ENCODE measurements at places on chromosomes 2 and 18.

GRCh38 chr2:40628556-40628955 lies 176.7 kb upstream of the SLC8A1 start:
- no peak overlapping the region for H3K4me3 ChIP-seq
- no peaks in the 10 kb centered on the region for H3K36me3 ChIP-seq
- H3K27me3 ChIP-seq = no peaks in the 10 kb centered on the region
- H3K4me1 ChIP-seq = peaks cover 6% of the 10 kb centered on the region

DNA sequence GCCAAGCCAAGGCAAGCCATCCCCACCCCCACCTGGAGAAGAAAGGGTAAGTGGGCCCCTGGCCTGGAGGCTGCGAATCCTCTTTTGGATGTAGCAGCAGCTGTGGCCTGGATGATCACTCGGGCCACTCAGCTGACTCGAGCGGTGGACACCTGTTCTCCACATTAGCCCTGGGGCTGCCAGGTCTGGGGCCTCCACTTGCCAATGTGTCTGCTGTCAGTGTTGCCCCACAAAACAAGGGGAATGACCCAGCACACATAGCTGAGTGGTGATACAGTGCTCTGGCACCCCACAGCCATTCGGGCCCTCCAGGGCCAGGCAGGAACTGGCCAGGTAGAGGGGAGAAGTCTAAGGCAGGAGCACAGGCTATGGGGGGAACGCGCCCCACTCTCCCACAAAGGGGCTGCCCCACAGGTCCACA lies 2.6 kb downstream of the STK25 start:
- peaks cover 15% of the 10 kb centered on the region for H3K4me1 ChIP-seq
- H3K4me3 ChIP-seq = no peak overlapping the region
- no peak overlapping the region for H3K27ac ChIP-seq
- no peaks in the 10 kb centered on the region for H3K36me3 ChIP-seq
- no peaks in the 10 kb centered on the region for H3K27me3 ChIP-seq

- no peak for DNase-seq
- no peak overlapping the region for H3K27ac ChIP-seq
- no peak overlapping the region for H3K4me3 ChIP-seq
Observed at GRCh38 chr18:56255381-56255780, 383.0 kb downstream of the TXNL1 start.

DNA sequence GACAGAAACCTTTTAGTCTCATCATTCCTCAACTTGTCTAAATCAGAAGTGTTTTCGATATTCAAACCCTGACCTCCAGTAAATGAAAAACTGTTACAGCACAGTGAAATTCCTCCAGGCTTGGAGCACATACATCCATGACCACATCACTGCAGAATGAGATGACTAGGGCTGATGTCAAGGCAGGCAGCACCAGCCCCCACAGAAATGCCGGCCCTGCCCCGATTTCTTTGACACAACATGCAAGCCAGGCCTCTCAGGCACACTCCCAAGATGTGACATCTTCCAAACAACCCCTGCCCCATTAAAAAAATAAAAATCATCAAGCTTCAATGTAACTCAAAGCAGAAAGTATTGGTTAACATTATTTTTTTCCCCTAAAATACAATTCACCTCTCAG lies 103.3 kb downstream of the CTAGE1 start:
- peak overlapping the region; percentile 94 for H3K27ac ChIP-seq
- H3K4me1 ChIP-seq = peaks cover 36% of the 10 kb centered on the region
- H3K36me3 ChIP-seq = no peaks in the 10 kb centered on the region
- peak overlapping the region; percentile 32 for H3K4me3 ChIP-seq
- H3K27me3 ChIP-seq = no peaks in the 10 kb centered on the region

DNA sequence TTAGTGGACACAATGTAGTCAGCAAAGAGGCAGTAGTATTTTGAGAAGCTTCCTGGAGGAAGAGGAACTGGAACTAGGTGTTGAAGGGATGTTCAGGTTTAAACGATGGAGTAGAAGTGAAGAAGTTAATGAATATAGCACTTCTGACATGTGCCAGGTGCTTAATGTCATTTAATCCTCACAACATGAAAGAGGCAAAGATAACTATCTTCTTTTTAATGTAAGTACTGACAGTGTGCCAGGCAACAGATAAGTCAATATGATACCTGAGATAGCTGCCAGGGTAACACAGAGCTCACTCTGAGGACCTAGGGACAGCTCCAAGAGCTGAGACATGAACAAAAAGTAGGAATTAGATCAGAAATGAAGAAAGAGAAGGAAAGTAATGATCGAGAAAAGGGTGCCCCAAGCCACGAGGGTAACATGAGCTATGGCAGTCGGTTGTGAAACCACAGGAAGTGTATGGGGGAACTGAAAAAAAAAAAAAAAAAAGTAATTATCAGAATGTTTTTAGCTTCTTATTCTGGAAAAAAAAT lies 140.7 kb downstream of the RNF144A start:
- no peak overlapping the region for H3K4me3 ChIP-seq
- H3K27ac ChIP-seq = no peak overlapping the region
- no peaks in the 10 kb centered on the region for H3K27me3 ChIP-seq
- H3K4me1 ChIP-seq = no peaks in the 10 kb centered on the region
- no peak for DNase-seq

DNA sequence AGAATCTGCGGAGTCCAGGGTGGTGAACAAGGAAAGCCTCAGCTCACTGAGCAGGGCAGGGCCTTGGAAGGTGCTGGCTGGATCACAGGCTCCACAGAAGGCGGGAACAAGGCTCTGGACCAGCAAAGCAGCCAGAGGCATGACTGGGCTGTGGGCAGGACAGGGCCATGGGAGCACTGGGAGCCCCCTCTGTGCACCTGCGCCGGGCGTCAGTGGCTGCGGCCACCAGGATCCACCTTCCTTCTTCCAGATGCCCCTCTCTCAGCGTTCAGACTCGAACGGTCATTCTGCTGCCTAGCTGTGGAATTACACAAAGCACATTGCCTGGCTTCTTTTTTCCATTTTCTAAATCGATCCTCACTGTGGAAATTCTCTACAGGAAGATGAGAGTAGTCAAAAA lies 621.2 kb downstream of the GALR1 start:
- DNase-seq = no peak
- H3K4me3 ChIP-seq = no peak overlapping the region
- no peaks in the 10 kb centered on the region for H3K4me1 ChIP-seq
- no peak overlapping the region for H3K27ac ChIP-seq

GRCh38 chr2:197297772-197298318 lies 12.7 kb downstream of the ANKRD44 start:
- H3K4me1 ChIP-seq = peaks cover 16% of the 10 kb centered on the region
- DNase-seq = no peak
- H3K36me3 ChIP-seq = no peaks in the 10 kb centered on the region
- H3K27me3 ChIP-seq = no peaks in the 10 kb centered on the region
- no peak overlapping the region for H3K4me3 ChIP-seq

GRCh38 chr2:171531291-171531690 lies 9.0 kb downstream of the CYBRD1 start:
- H3K27ac ChIP-seq = peak overlapping the region; percentile 89
- DNase-seq = peak; percentile 17
- H3K36me3 ChIP-seq = peaks cover 3% of the 10 kb centered on the region

DNA sequence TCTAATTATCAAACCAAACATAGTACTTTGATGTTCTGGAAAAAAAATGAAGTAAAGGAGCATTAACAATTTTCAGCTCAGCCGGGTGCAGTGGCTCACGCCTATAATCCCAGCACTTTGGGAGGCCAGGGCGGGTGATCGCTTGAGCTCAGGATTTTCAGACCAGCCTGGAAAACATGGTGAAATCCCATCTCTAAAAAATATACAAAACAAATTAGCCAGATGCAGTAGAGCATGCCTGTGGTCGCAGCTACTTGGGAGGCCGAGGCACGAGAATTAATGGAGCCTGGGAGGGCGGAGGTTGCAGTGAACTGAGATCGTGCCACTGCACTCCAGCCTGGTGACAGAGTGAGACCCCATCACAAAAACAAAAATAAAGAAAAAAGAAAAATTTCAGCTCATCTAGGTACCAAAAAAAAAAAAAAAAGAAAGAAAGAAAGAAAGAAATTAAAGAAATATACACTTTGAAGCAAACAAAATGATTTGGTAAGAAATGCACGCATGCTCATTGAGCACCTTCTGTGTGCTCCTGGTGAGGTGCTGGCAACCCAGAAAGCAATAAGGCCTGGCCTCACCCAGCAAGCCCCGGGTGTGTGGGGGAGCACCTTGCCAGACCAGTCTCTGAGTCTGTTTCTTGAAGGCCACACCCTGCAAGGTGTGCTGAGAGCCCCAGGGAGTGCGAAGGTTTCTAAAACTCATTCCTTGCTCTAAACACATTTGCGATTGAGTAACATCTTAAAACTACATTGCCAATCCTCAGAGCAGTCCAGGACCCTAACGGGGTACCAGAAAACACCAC lies 133.5 kb downstream of the TFCP2L1 start:
- no peaks in the 10 kb centered on the region for H3K4me1 ChIP-seq
- no peak overlapping the region for H3K27ac ChIP-seq
- DNase-seq = no peak

- no peaks in the 10 kb centered on the region for H3K36me3 ChIP-seq
- no peaks in the 10 kb centered on the region for H3K4me1 ChIP-seq
- H3K27me3 ChIP-seq = peaks cover 4% of the 10 kb centered on the region
- H3K4me3 ChIP-seq = no peak overlapping the region
Observed at GRCh38 chr2:118350621-118351020, 262.4 kb downstream of the INSIG2 start.

GRCh38 chr18:9008709-9009635 lies 93.5 kb upstream of the NDUFV2 start:
- no peaks in the 10 kb centered on the region for H3K27me3 ChIP-seq
- no peak overlapping the region for H3K4me3 ChIP-seq
- no peak for DNase-seq
- no peaks in the 10 kb centered on the region for H3K36me3 ChIP-seq

DNA sequence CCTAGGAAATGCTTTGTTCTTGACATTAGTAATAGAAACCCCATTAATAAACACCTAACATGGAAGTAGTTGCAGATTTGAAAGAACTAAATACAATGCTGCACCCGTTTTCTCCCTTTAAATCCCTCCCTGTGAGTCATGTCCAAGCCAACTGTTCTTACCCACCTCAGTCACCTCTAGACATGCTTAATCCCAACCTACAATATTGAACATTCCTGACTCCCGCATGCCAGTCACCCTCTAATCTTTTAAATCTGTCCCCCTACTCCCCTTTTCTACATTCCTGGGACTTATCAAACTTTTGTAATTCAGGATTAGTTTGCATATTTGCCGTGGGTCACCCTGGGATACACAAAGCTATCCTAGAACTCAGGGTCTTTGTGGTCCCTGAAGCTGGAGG lies 374.6 kb downstream of the IRS1 start:
- DNase-seq = no peak
- H3K36me3 ChIP-seq = no peaks in the 10 kb centered on the region
- no peaks in the 10 kb centered on the region for H3K27me3 ChIP-seq

DNA sequence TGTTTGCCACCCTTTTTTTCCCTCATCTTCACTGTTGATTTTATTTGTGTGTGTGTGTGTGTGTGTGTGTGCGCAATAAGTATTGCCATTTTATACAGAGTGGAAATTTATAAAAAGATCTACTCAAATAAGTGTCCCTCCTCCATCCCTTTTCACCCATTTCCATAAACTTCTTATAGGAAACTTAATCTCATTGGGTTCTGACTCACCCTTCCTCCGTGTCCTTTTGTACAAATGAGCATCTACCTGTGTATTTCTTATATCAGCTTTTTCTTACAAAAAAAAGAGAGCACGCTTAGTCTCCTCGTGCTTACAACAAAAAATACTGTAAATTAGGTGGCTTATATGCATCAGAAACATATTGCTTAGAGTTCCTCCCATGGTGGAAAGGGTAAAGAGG lies 711.2 kb upstream of the CDH7 start:
- H3K36me3 ChIP-seq = no peaks in the 10 kb centered on the region
- DNase-seq = no peak
- H3K27me3 ChIP-seq = no peaks in the 10 kb centered on the region
- H3K4me3 ChIP-seq = no peak overlapping the region

DNA sequence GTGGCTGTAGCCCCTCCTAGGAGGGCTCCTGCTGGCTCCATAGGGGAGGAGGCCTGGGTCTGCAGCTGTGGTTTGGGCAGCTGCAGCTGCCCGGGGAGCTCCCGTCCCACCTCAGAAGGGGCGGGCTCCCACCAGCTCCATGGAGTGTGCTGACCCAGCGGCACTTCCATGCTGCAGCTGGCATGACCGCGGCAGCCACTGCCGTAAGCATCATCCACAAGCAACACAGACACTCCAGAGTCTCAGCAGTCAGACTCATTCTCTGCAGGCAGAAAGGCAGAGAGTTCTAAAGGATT lies 660.1 kb upstream of the RAB6C start:
- no peak for DNase-seq
- no peak overlapping the region for H3K4me3 ChIP-seq
- H3K27me3 ChIP-seq = no peaks in the 10 kb centered on the region
- H3K4me1 ChIP-seq = no peaks in the 10 kb centered on the region
- H3K36me3 ChIP-seq = no peaks in the 10 kb centered on the region

- DNase-seq = no peak
- H3K4me3 ChIP-seq = no peak overlapping the region
- no peak overlapping the region for H3K27ac ChIP-seq
- no peaks in the 10 kb centered on the region for H3K36me3 ChIP-seq
- H3K27me3 ChIP-seq = peaks cover 15% of the 10 kb centered on the region
Observed at GRCh38 chr18:58116818-58117217, 72.8 kb downstream of the NEDD4L start.

GRCh38 chr2:178827739-178828485 lies 20.7 kb upstream of the TTN start:
- no peak for DNase-seq
- peaks cover 16% of the 10 kb centered on the region for H3K4me1 ChIP-seq
- peak overlapping the region; percentile 10 for H3K27ac ChIP-seq
- no peaks in the 10 kb centered on the region for H3K27me3 ChIP-seq

GRCh38 chr2:71587509-71588073 lies 134.2 kb downstream of the DYSF start:
- no peaks in the 10 kb centered on the region for H3K36me3 ChIP-seq
- peaks cover 6% of the 10 kb centered on the region for H3K4me1 ChIP-seq
- H3K27me3 ChIP-seq = peaks cover 14% of the 10 kb centered on the region
- H3K27ac ChIP-seq = no peak overlapping the region
- DNase-seq = no peak
- H3K4me3 ChIP-seq = no peak overlapping the region

DNA sequence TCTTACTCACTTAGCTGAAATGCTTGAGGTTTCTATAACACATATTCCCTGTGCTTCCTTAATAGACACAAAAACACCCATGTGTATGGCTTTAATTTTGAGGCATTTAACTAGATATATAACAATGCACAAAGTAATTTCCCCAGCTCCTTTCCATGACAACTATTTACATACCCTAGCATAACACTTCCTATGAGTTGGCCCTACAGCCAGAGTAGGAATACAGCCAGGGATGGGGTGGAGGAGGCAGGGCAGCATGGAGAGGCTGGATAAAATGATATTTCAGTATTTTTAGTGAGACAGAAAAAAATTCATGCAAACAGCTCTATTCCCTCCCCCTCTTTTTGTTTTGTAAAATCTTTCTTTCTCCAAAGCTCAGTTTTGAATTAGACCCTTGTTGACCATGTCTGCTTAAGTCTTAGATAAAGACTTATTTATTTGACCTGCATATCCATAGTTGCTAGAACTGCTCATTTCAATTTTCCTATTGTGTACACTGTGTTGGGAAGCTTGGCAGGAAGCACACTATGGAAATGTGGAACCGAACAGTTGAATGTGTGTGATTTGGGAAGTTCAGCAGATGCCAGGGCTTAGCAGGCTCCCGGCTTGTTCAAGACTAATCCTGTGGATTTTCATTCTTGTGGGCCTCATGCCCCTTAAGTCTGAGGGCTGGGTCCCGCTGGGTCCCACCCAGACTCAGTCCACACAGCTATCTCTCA lies 11.2 kb upstream of the B3GNT2 start:
- no peak for DNase-seq
- no peak overlapping the region for H3K4me3 ChIP-seq
- no peak overlapping the region for H3K27ac ChIP-seq
- no peaks in the 10 kb centered on the region for H3K4me1 ChIP-seq

- no peak for DNase-seq
- H3K4me1 ChIP-seq = no peaks in the 10 kb centered on the region
- no peak overlapping the region for H3K4me3 ChIP-seq
- no peaks in the 10 kb centered on the region for H3K36me3 ChIP-seq
- H3K27ac ChIP-seq = no peak overlapping the region
Observed at GRCh38 chr18:10482985-10483949, 28.8 kb downstream of the APCDD1 start.

All from osteoblast (primary cell).